PC-3 (cell line): ENCODE measurements at places on chromosomes 12 and 14. TPM values are rescaled to one million over a fixed set of nuclear protein-coding genes. Genes with fewer than 3 reads are reported as not detected.

DNA sequence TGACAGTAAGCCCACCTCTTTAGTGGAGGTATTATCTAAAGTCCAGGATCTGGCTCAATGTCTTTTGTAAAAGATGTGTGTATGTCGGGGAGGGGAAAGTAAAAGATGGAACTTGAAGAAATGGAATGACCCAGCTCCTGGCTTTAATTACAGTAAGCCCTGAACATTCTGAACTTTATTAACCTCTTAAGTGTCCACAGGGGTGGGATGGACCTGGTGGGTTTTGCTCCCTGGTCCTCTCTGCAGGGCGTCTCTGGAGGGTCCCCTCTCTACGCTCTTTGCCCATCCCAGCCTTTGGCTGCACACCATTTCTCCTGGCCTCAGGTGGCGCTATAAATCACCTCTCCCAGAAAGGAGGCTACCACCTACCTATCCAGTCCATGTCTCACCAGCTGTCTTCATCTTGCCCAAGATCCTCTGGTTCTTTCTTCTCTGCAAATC is 3.7 kb upstream of the CISTR start:
- no peak for DNase-seq

DNA sequence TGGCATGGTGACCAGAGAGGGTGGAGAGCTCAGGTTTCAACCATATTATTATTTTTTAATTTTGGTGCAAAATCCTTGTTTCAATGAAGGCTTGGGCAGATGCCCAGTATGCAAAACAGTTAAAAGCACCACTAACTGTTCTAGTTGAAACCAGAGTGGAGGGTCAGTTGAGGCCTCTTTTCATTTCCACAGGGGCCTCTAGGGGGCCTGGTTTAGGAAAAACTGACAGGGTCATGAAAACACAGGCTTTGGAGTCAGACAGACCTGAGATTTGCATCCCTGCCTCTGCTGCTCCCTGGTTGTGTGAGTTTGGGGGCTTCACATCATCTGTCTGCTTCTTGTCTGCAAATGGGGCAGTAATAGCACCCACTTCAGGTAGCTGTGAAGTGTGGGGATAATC is 3.3 kb upstream of the RPH3A start:
- DNase-seq: no peak

DNA sequence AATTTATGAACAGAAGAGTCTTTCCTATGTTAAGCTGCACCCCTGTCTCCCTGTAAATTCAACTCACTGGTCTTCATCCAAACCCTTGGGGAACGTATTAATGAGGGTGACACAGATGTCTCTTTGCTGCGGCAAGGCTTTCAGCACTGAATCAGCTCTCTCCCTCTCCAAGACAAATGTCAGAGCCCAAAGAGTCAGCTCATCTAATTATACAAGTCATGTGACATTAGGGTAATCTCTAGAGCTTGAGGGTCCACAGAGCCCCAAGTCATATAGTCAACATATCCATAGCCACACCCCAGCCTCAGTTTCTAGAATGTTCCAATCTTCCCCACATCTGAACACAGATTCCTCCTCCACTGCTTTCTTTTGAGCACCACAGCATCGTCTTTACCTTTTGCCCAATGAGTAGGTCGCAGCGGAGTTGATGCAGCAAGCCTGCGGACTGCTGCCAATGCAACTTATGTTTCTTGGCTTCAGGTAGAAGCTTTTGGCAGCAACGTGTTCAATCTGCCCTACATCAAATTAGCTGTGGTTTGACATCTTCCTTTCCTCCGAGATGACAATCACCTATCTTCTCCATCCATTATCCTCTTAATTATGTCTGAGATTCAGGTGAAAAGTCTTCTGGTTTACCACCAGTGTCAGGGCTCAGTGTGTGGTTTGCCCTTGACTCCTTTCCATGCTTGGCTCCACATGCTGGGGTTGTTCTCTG is 5.3 kb downstream of the BATF start:
- DNase-seq: no peak

Gene MYF6
- total RNA-seq: not detected in 2 replicates

Gene MSI1
- total RNA-seq: 0.12 TPM in 1 of 2 replicates, not detected in the other

- DNase-seq: no peak
These were observed 290.7 kb upstream of the TMPO start for GRCh38 chr12:98224584-98225221.

Gene PITPNM2
- 5.6 and 8.1 TPM in 2 replicates for total RNA-seq
